ENCODE measurements at places on chromosomes 5 and 9. TPM values are rescaled to one million over a fixed set of nuclear protein-coding genes. Genes with fewer than 3 reads are reported as not detected.

DNA sequence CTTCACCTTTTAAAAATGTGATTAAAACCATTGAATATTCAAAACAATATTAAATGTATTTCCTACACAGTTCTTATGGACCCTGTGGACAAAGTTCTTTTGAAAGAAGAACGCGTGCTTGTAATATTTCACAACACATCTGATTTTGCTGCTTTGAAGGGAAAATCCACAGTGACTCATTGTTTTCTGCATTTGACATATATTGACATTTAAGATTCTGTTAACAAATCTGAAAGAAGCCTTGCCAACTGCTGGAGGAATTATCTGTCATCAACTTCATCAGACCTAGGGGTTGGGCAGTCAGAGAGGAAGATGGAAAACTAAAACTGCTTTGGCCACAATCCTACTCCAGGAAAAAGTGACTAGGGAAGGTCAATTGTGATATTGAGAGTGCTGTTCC, 56.9 kb upstream of the RASEF start:
- ATAC-seq: no peak

Gene DCP2
- total RNA-seq: 27.4 TPM

Gene PTPRD
- total RNA-seq: 146 TPM

- peak; percentile 6 for ATAC-seq
Measured at GRCh38 chr5:88675168-88675707, 207.7 kb downstream of the MEF2C start.

- no peak for ATAC-seq
Measured at GRCh38 chr9:32551276-32552051, 663 bp upstream of the SMIM27 start.

DNA sequence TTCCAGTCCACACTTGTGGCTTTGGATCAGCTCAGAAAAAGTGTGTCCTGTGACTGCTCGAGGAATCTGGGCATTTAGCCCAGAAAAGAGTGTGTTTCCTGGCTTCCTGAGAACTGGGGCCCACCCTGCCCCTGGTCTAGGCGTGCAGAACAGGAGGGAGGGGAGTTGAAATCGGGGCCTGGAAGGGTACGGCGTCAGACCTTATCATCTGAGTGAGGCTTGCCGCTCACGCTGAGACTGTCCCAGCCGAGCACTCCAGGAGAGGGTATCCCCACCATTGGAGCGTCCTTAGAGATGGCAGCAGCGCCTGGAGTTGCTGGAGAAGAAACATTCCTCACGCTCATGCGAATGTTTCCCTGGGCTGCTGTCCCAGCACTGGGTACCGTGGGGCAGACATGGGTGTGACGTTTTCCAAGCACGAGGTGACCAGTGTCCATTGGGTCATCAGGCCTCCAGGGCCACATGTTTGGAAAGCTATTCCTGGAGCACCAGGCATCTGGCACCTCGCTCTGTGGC, 22.5 kb downstream of the NEK6 start:
- peak; percentile 87 for ATAC-seq
